ENCODE measurements at places on chromosomes 1 and 21.

GRCh38 chr1:41662765-41663437, 178.4 kb upstream of the EDN2 start:
- DNase-seq = peak; percentile 69

DNA sequence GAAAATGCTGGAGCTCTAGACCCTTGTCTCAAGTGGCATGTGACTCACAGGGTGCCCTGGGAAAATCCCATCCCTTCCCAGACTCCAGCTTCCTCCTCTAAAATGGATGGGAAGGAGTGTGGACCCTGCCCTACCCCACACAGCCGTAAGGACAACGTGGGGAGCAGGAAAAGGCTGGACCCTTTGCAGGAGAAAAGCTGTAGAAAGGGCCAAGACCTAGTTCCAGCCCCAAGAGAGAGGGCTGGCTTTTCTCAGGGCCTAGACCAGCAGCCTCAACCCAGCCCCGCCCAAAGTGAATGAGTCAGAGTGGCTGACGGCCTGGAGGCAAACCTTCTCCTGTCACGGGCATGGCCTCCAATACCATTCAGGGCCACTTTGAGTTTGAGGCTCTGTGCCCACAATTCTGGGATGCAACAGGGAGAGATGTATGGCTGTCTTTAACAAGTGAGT, 1.1 kb downstream of the LAMB3 start:
- no peak for DNase-seq

DNA sequence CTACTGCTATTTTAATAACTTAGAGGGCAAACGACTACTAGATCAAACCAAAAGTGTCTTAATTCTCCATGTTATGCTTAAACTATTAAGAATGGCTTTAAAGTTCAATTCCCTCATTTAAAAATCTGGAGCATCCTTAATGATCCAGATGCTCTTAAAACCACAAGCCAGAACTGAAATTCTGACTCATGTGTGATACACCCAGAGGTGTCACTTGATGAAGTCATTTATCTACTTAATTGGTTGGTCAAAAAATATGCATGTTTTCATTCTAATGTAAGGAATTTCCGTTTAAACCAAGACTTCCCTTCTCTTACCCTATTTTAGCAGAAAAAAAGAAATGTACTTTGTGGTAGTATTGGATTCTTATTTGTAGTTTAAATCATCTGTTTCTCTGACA, 1261.2 kb upstream of the B3GALT2 start:
- peak; percentile 93 for DNase-seq

GRCh38 chr1:156747742-156748669, 3.5 kb downstream of the HDGF start:
- DNase-seq = no peak

DNA sequence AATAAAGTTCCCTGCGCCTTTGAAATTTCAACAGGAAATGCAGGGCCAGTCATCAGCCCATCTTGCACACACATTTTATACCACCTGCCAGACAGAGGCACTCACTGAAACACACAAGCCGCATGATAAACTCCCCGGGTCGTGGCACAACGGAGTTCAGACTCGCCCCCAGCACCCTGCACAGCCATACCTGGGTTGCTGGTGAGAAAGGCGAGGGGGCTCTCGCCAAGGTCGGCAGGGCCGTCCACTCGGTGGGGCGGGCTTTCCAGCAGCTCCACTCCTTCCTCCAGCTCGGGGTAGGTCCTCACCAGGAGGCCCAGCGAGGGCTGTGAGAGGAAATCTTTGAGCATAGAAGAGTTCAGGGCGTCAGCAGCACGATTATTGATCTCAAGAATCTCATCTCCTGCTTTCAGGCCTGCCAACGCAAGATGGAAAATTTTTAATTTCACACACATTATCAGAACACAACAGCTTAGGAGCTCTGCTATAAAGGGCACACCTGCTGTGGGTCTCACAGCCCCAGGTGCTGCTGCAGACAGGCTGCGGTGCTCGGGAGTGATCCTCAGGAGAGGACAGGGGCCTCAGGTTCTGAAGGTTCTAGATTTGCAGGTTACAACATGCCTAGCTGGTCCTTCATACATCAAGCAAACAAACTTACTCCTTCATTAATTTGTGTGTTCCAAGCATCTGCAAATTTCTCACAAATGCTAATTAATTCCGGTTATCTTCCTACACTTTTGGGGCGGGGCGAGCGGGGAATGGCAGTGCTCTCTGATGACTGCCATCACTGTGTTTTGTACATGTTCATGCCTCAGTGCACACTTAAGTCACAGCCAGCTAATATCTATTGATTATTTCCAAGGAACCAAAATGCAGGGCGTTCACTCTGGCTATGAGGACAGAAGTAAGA, 144.2 kb upstream of the KRTAP19-8 start:
- no peak for DNase-seq

DNA sequence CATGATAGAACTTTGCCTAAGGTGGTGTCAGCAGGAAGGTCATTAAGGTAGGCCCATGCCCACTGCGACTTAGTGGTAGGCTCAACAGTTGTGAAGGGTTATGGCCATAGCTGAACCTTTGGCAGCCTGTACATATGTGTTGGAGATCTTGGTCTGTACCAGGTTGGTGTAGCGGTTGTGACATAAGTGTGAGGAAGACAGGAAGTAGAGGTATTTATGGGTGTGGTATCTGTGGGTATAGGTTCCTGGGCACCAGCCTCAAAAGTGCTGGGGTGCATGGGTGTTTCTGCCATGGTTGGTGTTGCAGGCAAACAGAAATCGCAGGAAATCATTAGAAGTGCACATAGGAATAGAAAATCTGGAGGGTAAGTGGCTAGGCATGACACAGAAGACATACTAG, 18.6 kb upstream of the LRIF1 start:
- DNase-seq = no peak

DNA sequence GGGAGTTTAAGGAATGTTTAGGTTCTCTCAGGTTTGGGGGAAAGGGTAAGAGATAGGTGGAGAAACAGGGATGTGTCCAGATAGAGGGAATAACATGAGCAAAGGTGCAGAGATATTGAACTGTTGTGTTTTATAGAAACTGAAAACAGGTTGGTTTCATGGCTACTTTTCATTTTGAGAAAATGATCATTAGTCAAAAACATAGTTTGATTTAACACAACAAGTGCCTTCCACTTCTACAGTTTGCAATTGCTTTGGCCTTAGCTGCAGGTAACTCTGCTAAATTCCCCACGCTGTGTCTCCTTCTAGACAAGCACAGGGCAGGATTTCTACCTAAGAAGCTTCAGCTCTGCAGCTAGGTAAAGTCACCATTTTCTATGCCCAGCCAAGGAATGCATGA, 124.9 kb downstream of the RGS2 start:
- DNase-seq = no peak

DNA sequence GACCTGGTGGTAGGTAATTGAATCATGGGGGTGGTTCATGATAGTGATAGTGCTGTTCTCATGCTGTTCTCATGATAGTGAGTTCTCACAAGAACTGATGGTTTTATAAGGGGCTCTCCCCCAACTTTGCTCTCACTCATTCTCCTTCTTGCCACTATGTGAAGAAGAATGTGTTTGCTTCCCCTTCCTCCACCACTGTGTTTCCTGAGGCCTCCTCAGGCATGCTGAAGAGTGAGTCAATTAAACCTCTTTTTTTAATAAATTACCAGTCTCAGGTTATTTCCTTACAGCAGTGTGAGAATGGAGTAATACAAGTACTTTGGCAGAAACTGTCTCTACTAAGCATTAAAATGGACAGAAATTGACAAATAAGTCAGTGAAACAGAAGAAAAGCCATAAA, 21.6 kb downstream of the RAB3GAP2 start:
- DNase-seq = no peak

DNA sequence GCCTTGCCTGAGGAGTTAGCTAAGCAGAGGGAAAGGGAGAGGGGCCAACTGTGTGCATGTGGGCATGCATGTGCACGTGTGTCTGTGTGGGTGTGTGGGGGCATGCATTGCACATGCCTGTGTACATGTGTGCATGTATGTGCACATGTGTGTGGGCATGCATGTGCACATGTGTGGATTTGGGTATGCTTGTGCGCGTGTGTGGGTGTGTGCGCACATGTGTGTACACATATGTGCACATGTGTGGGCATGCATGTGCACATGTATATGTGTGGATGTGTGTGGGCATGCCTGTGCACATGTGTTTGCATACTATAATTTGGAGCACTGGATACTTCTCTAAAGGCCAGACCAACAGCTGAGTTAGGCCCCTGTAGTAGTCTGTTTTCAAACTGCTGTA, 350.0 kb downstream of the PRDM2 start:
- DNase-seq = no peak

DNA sequence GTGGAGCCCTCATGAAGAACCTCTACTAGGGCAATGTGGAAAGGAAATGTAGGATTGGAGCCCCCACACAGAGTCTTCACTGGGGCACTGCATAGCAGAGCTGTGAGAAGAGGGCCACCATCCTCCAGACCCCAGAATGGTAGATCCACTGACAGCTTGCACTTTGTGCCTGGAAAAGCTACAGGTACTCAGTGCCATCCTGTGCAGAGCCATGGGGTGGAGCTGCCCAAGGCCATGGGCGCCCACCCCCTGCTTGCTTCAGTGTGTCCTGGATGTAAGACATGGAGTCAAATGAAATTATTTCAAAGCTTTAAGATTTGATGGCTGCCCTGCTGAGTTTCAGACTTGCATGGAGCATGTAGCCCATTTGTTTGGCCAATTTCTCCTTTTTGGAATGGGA, 17.2 kb upstream of the TSHB start:
- DNase-seq = no peak

DNA sequence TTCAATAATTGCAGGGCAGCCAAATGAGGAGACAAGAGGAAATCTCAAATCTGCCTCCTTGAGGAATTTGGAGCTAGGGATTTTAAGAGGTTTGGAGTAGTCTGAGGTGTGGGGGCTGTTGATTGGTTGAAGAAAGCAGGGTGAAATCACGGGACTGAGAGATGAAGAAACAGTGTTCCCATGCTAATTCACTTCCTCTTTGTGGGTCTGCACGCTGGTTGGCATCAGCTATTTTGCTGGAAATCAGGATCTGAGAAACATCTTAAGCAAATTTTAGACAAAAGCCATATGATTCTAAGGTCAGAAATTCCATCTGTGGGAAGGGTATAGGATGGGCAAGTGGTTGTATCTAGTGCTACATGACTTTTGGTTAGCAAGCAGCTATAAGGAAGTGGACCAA, 107.1 kb upstream of the PAXBP1 start:
- DNase-seq = no peak

- no peak for DNase-seq
Observed at GRCh38 chr1:154951901-154952657, 3.8 kb downstream of the PBXIP1 start.

- no peak for DNase-seq
Observed at GRCh38 chr1:5658340-5659316, 333.6 kb downstream of the NPHP4 start.
